ENCODE measurements at places on chromosomes 1 and 21. TPM values are rescaled to one million over a fixed set of nuclear protein-coding genes. Genes with fewer than 3 reads are reported as not detected.

DNA sequence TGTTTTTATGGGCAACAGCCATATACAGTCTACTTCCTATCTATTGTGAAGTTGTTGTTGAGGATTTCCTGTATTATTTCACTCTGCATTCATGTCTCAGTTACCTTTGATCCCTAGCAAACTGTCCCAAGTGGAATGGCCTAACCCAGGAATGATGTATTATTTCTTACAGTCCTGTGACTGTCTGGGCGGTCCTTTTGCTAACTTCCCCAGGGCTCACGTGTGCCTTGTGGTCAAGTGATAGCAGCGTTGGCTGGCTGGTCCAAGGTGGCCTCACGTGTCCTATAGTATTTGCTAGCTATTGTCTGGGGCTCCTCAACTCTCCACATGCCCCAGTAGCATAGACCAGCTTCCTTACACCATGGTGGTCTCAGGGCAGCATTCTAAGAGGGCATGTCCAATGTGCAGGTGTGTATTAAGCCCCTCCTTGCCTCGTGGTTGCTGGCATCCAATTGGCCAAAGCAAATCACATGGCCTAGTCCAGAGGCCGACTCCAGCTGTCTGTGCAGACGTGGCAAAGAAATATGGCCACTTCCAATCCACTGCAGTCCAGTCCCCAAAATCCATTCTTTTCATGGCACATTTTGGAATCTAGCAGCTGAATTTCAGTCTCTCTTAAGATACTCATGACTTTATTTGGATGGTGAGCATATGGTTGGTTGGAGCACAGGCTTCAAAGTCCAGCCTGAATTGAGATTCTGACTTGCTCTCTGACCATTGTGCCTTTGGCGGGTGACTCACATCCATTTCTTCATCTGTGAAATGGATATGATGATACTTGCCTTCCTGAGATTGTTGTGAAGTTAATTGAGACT, 94.1 kb downstream of the GALNT2 start:
- H3K36me3 ChIP-seq: peaks cover 19% of the 10 kb centered on the region
- no peak for DNase-seq
- H3K27me3 ChIP-seq: no peaks in the 10 kb centered on the region
- peaks cover 78% of the 10 kb centered on the region for H3K4me1 ChIP-seq

GRCh38 chr21:45386728-45387371, 18.1 kb upstream of the COL18A1 start:
- no peak for DNase-seq
- no peak overlapping the region for H3K4me3 ChIP-seq

DNA sequence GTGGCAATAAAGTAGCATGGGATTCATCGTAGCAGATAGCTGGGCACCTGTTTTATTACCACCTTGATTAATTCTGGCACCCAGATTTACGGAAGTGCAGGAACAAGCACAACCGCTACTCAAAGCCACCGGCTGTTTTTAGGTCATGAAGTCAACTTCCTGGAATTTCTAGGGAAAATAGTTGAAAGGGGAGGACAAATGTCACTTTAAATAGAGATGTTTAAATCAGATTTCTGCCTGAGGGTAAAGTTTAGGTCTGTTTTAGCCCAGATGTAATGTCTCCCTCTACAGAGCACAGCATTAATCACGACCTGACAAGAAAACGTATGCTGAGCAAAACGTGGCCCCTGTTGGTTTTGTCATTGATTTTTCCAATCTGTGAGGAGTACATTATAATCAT, 8.0 kb downstream of the ADGRL2 start:
- no peaks in the 10 kb centered on the region for H3K4me1 ChIP-seq
- peaks cover 15% of the 10 kb centered on the region for H3K27me3 ChIP-seq
- H3K27ac ChIP-seq: no peak overlapping the region
- H3K36me3 ChIP-seq: no peaks in the 10 kb centered on the region
- H3K4me3 ChIP-seq: no peak overlapping the region
- DNase-seq: no peak

GRCh38 chr1:31302709-31303441, 6.0 kb downstream of the ZCCHC17 start:
- H3K27ac ChIP-seq: no peak overlapping the region
- H3K4me1 ChIP-seq: peaks cover 11% of the 10 kb centered on the region
- no peak for DNase-seq

Gene VHLL
- total RNA-seq: not detected
